NCI-H526 (cell line): ENCODE measurements at places on chromosomes 13 and 19.
A peak's percentile ranks its signal among the peaks of the same experiment; 100 is the strongest.

- DNase-seq: no peak
Measured at GRCh38 chr13:107819071-107819470, 396.3 kb downstream of the LIG4 start.

GRCh38 chr13:74550039-74550438, 415.8 kb upstream of the KLF12 start:
- DNase-seq: no peak

DNA sequence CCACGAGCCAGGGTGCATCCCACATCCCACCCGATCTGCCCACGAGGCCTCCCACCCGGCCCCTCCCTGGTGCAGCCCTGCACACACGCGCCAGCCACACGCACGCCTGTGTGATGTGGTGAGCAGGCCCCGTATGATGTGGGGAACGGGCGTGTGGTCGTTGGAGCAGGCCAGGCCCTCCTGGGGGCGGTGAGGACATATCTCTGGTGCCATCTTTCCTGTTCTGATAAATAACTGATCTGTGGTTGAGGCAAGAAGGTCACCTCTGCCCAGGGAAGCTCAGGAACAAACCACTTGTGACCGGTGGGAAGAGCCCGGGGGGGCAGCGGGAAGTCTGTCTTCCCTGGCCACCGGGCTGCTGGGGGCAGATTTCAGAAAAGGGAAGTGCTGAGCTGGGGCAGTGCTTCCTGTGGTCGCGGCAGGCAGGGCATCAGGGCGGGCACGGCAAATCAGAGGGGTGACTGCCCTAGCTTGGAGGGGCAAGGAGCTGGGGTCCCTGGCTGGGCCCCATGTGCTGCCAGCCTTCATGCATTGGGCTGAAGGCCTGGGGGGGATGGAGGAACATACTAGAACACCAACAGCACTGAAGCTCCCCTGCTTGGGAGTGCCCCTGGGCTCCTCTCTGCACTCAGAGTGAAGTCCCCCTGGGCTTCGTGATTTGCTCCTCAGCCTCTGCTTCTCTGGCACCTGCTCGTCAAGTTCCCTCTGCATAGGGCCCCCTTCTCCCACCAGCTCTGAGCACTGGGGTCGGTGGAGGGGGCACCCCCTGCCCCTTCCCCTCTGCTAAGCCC, 35.2 kb upstream of the SLC7A10 start:
- no peak for DNase-seq

- DNase-seq: no peak
Measured at GRCh38 chr13:60032851-60033250, 130.9 kb downstream of the DIAPH3 start.

DNA sequence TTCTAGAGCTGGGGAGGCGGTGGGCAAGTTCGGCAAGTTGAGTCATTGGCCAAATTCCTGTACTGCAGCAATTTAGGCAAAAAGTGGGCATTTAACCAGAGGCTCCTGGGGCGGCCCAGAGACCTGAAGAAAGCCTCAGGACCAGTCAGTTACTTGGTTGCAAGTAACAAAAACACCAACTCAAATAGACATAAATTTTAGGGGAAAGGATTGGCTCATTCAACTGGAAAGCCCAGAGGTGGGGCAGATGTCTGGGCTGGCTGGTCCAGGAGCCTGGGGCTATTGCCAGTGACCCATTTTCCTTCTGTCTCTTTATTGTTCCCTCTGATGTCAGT, 97.1 kb downstream of the SIPA1L3 start:
- DNase-seq: no peak

DNA sequence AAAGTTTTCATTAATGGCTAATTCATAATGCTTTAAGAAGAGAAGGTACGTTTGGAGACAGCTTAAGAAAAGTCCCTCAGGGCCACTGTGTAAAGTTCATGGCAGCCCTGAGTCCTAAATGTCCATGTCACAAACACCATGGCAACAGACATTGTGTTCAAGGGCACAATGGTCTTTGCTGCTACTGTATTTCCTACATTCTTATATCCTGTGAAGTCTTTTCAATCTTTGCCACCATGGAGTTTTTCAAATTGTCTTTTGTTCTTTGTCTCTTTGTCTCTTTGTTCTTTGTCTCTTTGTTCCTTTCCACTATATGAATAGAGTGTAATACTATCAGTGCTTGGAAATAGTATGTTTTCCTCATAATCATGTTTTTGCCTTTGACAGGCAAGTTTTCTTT, 178.8 kb downstream of the VWA8 start:
- DNase-seq: no peak

- DNase-seq: no peak
Measured at GRCh38 chr13:92952161-92952560, 274.4 kb upstream of the GPC6 start.

GRCh38 chr19:7897292-7897691, 6.4 kb upstream of the MAP2K7 start:
- no peak for DNase-seq

DNA sequence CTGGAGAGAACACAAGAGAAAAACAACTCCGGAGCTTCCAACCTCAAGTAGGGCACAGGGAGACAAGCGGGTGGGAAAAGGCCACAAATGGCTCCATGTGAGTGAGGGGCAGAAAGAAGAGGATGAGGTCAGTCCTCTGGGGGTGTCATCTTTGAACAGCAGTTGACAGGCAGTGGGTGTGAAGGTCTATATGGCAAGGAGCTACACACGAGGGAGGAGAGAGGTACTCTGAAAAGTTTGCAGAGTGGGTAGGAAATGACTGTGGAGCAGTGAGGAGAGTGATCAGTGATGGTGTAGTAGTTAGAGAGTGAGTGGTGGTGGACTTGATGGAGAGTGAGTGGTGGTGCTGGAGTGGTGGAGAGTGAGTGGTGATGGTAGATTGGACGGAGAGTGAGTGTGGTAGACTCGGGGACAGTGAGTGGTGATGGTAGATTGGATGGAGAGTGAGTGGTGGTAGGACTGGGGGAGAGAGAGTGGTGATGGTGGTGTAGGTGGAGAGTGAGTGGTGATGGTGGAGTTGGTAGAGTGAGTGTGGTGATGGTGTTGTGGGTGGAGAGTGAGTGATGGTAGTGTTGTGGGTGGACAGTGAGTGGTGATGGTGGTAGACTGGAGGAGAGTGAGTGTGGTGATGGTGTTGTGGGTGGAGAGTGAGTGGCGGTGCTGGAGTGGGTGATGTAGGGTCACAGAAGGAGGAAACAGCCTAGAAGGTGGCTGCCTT, 4.0 kb downstream of the TFDP1 start:
- DNase-seq: no peak

DNA sequence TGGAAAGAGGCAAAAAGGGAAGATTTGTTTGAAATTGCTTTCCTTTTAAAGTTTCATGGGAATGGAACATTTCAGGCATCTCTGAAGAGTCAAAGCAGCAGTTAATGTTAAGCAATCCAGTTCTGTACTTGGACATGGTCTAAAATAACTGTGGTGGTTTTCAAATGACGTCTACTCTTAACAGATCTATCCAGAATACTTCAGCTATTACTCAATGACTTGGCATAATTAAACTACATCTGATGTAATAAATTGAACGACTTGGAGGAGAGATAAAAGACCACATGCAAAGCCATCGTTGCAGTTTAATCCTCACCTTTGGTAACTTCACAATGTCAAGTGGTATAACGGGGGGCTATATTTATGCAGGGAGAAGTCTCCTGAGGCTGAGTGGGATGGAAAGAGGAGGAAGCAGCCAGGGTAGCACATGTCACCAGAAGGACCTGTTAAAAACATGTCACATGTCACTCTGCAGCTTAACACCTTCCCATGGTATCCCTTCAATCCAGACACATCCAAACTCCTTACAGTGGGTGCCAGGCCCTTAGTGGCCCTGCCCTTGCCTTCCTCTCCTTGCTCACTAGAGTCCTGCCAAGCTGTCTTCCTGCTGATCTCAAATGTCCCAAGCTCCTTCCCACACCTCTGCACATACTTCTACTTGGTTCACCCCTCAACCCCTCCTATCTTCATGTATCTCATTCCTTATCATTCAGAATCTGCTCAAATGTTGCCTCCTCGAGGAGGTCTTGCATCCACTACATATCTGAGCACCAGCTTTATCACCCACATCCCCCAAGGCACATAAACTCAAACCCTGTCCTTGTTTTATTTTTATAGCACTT, 327.8 kb downstream of the SUCLA2 start:
- no peak for DNase-seq

- peak; percentile 18 for DNase-seq
Measured at GRCh38 chr19:18291590-18292461, 10.4 kb upstream of the JUND start.

GRCh38 chr13:26225896-26226617, 3.9 kb upstream of the RNF6 start:
- no peak for DNase-seq

DNA sequence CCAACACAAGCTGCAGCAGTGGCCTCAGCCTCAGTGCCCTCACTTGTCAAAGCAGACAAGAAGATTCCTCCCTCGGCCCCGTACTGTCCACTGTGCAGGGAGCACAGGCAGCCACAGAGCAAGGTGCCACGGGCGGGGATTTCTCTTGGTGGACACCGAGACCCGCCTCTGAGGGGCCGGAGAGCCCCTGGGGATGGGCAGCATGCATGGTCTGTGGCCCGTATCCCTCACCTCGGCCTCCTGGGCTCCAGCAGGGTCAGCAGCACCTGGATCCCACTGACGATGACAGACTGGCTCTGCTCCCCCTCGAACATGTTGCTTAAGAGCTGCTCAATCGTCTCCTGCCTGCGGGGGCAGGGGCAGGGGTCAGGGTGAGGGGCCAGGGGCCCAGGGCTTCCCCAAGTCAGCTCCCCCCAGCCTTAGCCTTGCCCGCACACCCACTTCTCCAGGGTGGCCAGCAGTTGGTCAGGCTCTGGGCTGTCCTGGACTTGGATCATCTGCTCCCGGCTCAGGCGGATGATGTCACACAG, 13.4 kb upstream of the TMEM86B start:
- DNase-seq: no peak

DNA sequence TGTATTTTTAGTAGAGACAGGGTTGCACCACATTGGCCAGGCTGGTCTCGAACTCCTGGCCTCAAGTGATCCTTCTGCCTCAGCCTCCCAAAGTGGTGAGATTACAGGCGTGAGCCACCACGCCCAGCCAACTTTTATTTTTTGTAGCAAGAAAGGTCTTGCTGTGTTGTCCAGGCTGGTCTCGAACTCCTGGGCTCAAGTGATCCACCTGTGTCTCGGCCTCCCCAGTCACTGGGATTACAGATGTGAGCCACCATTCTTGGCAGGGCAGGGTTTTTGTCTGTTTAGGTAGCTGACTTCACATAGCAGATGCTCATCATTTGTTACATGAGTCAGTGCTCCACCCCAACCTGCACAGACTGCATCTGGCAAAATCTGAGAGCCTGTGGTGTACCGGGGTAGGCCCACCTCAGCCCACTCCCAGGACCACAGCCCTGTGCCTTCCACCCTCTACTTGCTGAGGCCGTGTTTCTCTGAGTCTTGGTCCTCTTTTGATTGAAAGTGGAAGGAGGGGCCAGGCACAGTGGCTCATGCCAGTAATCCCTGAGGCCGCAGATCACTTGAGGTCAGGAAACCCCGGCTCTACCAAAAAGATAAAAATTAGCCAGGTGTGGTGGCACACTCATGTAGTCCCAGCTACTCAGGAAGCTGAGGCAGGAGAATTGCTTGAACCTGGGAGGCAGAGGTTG, 4.2 kb upstream of the TNPO2 start:
- DNase-seq: no peak

DNA sequence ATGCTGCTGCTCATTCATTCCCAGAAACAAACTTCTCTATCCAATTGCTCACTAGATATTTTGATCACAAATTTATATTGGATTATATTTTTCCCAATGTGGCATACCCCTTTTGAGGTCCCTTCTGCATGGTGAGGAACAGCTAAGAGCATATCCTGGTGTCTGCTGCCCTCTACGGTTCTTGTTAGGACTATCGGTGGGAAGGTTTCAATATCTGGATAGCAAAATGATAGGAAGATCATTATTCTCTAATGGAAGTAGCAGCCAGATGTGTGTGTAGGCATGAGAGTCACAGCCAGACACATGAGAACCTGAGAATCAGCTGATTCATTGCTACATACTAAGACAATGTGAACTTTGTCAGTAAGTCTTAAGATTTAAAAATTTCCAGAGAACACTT, 1422.4 kb upstream of the MIR17HG start:
- DNase-seq: peak; percentile 20

DNA sequence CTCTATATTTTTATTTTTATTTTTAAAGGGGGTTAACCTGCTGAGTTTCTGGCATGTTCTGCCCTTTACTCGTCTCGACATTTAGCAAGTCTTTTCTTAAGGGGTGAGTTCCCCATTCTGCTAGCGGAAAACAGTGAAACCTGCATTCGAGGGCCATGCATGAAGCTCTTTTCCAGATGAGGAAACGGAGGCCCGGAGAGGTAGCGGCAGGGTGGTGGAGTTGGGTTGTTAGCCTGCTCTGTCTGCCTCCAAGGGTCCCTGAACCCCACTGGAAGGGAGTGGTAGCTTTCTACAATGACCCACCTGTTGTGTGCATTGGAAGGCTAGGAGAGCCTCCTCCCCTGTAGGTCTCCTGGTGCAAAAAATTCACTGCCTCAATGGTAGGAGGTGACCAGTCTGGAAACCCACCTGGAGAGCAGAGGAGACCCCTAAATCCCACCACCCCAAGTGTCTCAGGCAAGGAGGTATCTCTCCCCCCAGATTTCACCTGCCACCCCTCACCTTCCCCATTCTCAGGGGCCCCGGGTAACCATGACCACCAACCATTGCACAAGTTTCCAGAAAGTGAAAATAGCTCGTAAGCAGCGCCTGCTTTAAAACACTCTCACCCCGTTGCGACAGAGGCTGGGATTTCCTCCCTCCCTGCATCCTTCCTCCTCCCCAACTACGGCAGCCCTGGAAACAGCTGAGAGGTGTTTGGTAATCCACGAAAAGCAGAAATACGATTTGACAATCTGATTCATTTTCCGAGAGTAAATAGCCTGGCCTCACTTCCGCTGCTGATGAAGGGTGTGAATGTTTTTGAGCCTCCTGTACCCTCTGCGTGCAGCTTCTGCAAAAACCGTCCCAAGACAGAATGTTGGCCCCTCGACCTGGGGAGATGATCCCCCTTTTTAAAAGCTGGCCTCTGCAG, 3.5 kb downstream of the KLF2 start:
- no peak for DNase-seq

DNA sequence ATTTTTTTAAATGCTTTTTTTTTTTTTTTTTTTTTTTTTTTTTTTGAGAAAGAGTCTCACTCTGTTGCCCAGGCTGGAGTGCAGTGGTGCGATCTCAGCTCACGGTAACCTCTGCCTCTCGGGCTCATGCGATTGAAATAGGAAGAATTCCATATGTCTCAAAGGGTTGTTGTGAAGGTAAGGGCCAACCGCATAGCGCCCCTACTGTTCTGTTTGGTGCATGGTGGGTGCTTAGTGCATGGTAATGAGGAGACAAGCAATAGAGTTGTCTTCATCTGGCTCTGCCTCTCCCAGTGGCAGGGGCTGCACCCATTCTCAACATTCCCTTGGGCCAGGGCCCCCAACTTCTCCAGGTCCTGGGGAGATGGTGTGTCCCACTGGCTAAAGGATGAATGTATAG, 68.7 kb downstream of the RASL11A start:
- DNase-seq: peak; percentile 86

DNA sequence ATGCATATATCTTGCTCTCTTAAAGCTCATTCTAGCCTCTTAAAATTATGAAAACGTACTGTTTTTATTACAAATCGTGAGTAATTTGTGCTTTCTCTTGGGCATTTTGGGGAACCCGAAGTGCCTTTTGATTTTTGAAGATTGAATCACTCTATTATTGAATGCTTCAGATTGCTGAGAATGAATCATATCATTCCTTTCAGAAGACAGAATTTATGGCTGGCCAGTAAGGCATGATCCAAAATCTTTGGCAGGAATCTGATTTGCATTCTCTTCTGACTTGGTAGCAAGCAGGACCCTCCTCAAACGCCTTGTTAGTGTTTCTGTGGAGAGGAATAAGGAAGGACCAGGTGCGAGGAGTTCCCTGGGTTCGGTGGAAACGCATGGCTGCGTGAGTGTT, 49.5 kb downstream of the STARD13 start:
- DNase-seq: no peak
